ENCODE measurements at places on chromosomes 4 and X.

GRCh38 chr4:159098482-159099127 lies 4.3 kb upstream of the RAPGEF2 start:
- no peak for DNase-seq

- DNase-seq: no peak
Observed at GRCh38 chr4:77158487-77158861, 1.5 kb downstream of the CCNG2 start.

- no peak for DNase-seq
Observed at GRCh38 chr4:30714408-30715031, 5.6 kb upstream of the PCDH7 start.

DNA sequence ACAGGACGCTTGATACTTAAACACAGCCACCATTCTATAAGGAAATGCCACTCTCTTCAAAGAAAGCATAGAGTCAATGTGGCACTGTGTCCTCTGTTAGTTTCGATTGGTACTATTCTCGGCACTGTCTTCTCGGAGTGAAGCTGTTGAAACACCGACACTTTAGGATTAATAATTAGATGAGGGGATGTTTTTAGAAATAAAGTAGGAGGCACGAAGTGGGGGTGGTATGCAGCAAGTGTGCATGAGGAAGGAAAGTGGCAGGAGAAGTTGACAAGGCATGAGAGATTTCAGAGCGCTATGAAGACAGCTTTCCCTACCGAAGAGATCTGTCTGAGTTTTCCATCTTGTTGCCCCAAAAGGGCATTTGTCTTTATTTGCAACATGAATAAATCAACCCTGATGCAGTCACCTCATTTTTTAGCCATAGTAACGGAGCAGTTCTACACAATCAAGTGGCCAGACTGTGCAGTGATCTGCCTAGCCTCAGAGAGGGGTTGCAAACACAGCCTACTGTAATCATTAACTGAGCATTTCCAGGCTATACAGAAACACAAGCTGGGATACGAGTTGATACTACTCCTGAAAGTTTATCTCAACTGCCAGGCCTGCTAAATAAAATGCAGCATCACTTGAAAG lies 8.3 kb downstream of the GPRIN3 start:
- DNase-seq: no peak

DNA sequence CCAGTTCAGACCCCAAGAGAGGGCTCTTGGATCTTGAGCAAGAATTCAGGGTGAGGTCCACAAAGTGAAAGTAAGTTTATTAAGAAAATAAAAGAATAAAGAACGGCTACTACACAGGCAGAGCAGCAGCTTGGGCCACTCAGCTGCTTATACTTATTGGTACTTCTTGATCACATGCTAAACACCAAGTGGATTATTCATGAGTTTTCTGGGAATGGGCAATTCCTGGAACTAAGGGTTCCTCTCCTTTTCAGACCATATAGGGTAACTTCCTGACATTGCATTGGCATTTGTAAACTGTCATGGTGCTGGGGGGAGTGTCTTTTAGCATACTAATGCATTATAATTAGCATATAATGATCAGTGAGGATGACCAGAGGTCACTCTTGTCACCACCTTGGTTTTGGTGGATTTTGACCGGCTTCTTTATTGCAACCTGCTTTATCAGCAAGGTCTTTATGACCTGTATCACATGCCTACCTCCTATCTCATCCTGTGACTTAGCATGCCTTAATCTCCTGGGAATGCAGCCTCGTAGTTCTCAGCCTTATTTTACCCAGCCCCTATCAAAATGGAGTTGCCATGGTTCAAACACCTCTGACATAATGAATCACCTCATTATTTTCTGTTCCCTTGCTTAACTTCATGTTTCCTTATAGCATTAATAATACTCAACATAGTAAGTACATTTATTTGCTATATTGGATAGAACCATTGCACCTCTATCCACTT lies 476.3 kb downstream of the DTHD1 start:
- DNase-seq: no peak

GRCh38 chrX:96907516-96908272 lies 24.0 kb downstream of the RPA4 start:
- no peak for DNase-seq

GRCh38 chr4:81562093-81562492 lies 90.4 kb upstream of the RASGEF1B start:
- DNase-seq: no peak

DNA sequence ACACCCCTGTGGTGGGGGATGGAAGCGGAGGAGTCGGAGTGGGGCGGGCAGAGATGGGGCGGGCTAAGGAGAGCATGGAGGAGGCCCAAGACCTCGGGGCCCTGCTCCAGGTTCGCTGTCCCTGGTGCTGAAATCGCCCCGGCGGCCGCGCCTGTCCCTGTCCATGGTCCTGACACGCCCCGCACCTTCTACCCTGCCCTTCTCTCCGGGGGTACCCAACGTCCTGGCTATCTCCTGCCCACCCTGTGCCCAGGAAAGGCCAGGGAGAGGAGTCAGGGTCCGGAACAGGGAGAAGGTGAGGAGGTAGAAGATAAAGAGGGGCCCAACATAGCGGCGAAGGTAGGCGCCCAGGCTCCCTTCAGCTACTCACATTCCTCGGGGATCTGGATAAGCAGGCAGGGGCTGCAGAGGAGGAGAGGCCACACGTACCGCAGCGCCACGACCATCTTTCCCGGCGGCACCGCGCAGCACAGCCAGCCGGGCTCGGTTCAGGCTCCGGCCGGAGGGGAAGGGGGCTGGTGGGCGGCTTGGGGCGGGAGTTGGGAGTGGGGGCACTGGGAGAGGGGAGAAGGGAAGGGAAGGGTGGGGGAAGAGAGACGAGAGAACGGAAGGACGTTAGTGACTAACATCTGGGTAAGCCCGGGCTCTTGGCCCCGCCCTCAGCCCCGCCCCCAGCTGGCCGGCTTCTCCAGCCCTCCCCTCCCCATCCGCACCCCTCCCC lies 10.4 kb downstream of the L1CAM start:
- DNase-seq: no peak

DNA sequence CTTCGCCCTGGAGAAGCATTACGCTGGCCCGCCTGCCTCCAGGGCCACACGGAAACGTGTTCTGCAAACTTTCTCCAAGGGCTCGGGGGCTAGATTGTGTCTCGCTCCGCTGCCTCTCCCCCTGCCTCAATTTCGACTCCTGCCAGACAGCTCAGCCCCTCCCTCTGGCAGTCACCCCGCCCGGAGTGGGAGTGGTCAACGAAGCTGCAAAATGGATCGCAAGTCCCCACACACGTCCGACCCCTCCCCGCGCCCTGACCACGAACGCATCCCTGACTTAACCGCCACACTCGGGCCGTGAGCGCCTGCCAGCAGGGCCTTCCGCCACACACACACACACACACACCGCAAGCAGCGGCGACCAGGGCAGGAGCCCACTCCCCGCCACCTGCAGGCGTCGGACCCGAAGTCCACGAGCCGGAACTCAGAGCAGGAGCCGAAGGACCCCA lies 47.0 kb upstream of the NKAP start:
- no peak for DNase-seq

- DNase-seq: no peak
Observed at GRCh38 chrX:22758807-22759481, 240.8 kb upstream of the DDX53 start.

- no peak for DNase-seq
Observed at GRCh38 chr4:53748328-53748772, 157.1 kb upstream of the LNX1 start.

- DNase-seq: no peak
Observed at GRCh38 chr4:122759639-122760310, 27.3 kb downstream of the BBS12 start.

- DNase-seq: no peak
Observed at GRCh38 chrX:119189595-119189994, 46.5 kb upstream of the PGRMC1 start.

DNA sequence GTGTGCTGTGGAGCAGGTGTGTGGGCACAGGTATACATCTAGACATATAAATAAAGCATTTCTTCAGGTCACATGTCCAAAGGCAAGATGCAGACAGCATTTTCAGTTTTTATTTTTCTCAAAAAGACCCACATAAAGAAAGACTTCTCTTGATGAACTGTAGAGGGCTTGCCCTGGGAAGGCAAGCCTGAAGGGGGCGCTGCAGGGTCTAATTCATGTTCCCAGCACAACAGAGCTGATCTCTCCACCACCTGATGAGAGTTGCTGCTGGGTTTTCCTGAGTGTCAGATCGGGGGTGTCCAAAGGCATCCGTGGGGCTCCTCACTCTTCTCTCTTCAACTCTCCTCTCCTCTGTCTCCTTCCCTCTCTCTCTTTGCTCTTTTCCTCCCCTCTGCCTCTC lies 26.6 kb downstream of the ADRA2C start:
- DNase-seq: no peak

- no peak for DNase-seq
Observed at GRCh38 chr4:37780444-37781130, 45.9 kb upstream of the PGM2 start.

GRCh38 chrX:117957128-117957527 lies 159.5 kb downstream of the KLHL13 start:
- peak; percentile 5 for DNase-seq

DNA sequence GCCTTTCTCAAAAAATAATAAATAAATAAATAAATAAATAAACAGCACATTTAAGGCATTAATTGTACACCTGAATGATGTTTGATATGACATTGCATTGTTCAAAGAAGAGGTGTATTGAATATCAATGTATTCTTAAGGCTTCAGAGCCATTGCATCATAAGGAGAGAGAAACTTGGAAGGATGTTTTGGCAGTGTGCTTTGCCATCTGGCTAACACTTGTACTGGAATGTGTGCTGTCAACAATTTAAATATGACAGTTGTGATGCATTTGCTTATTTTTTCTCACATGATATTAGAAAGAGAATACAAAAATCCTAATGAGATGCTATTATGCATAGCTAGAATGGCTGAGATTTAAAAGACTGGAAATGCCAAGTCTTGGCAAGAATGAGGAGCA lies 67.8 kb downstream of the FAM133A start:
- no peak for DNase-seq

GRCh38 chr4:123168812-123169211 lies 227.8 kb upstream of the SPRY1 start:
- DNase-seq: no peak

GRCh38 chr4:78602334-78602733 lies 50.8 kb downstream of the ANXA3 start:
- no peak for DNase-seq

- DNase-seq: no peak
Observed at GRCh38 chr4:184804621-184805020, 21.1 kb downstream of the ACSL1 start.

GRCh38 chrX:19544693-19545305 lies 29.5 kb upstream of the MAP3K15 start:
- peak; percentile 42 for DNase-seq

GRCh38 chrX:48468247-48468671 lies 1.8 kb downstream of the SLC38A5 start:
- no peak for DNase-seq

- DNase-seq: peak; percentile 9
Observed at GRCh38 chr4:8050555-8051206, 107.9 kb downstream of the ABLIM2 start.

DNA sequence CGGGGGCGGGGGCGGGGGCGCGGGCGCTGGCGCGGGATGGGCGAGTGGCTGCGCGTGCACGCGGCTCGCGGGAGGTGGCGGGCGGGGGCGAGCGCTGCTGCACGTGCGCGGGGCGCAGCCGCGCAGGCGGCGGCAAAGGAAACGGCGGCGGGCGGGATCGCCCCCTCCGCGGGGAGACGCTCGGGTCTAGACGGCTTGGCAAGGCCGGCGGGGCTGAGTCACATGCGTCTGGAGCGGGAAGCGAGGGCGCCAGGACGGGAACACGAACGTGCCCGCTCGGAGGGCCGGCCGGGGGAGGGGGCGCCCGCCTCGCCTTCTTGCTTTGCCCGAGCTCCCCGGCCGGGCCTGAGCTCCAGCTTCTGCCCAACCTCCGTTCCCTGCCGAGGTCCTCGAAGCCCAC lies 4.3 kb upstream of the HAUS7 start:
- no peak for DNase-seq

DNA sequence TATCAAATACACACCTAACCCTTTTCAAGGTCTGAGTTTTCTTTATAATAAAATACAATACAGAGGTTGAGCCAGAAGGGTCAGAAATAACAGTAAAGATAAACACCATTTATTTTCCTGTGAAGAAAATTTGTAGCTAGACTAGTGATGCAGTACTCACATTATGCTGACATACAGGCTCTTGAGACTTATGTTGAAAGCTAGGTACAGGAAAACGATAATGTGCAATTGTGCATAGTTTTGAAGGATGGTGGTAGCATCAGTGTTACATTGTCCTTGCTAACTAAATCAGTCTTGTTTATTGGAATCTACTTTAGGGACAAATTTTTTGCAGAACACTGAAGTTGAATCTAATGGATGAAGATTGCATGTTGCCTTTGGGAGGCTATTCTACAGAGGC lies 1877.2 kb downstream of the PCDH7 start:
- no peak for DNase-seq

GRCh38 chr4:185524888-185525863 lies 10.1 kb downstream of the PDLIM3 start:
- no peak for DNase-seq

DNA sequence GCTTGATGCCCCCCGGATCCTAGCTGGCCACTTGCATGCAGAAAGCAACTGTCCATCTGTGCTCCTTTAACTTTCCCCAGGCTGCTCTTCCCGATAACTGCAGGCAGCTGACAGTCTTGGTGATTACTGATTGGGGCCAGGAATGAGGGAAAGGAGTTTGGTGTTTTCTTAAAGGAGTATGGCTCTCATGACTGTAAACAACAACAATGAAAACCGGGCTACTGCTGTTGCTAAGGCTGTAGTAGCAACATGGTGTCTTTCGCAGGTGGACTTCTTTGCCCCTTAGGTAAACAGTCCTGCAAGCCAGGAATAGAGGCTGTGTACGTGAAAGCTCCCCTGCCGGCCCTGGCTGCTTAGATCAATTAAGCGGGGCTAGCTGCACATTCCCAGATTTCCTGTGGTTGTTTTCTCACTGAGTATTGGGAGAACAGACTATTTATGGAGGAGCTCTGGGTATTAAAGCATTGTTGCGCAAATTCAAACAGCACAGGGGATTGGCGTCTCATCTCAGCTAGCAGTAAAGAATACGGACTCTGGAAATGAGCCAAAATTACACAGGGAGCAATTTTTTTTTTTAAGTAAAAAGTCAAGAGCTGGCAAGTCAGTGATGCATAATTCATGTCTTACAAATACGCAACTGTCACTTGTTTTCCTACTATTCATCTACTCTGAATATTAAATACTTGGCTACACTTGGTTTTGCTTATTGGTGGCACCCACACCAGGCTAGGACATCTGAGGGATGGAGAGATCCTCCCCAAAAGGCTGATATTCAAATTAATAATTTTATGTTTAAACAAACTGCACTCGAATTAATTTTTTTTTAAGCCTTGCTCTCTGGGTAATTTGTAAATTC lies 61.6 kb upstream of the NAP1L5 start:
- peak; percentile 27 for DNase-seq

DNA sequence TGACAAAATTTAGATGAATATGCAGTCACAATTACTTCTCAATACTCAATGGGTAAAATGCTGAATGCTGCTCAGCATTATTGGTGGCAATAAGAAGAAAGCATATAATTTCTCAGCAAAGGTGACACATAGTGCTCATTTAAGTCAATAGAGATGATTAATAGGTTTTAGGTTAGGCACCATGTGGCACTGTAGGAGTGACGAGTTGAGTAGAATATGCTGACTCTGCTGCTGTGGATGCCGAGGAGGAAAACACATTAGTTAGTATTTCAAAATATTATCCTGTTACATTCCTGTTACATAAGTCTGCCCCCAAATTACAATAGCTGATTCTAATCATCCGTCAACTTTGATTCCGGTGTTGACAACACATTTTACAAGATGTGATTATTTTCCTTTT lies 13.7 kb upstream of the CXCL5 start:
- no peak for DNase-seq

All from astrocyte of the cerebellum (primary cell).